Activated naive CD8-positive, alpha-beta T cell treated with anti-CD3 and anti-CD28 coated beads, Interleukin-2, amount 50 U/mL, for 24 hours (primary cell): ENCODE measurements at places on chromosomes 11 and 22.
A peak's percentile ranks its signal among the peaks of the same experiment; 100 is the strongest.

GRCh38 chr11:46367244-46367915 is 14.1 kb upstream of the MDK start:
- DNase-seq: peak; percentile 87

DNA sequence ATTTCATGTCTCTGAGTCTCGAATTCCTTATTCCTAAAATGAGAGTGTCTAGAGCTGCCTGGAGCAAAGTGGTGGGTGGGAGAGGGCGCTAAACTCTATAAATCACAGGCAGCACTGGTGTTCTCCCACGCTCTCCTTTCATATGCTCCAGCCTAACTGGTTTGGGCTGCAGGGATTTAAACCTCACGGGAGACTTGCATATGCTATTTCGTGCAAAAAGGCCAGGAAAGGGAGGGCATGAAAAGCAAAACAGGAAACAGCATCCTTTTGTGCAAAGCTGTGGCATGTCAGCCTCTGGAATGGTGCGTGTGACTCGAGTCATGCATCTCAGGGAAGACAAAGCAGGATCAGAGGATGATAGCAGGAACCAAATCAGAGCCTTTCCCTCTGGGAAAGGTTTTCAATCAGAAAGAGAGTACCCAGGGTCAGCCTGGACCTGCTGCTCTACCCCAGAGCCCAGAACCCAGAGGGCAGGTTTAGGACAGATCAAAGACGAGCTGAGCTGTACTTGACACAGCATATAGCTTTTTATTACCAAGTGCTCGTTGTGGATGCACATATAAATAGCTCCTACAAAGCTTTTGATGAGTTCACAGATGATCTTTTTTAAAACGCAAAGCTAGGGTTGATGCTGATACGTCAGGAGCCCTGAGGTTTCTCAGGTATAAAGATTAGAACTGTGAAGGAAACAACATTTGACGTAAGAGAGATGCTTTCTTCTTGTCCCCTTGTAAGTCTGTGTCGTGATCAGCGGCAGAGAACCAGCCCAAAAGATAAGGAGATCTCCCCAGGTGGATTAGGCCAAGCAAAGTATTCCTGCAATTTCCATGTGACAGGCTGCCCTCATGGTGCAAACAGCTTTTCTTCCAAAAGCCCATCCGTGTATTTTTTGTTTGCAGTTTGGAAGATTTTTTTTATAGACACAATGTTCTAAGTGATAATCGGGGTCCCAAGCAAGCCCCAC is 46.2 kb upstream of the YWHAH start:
- no peak for DNase-seq

GRCh38 chr22:30809086-30809485 is 114.4 kb downstream of the OSBP2 start:
- DNase-seq: no peak

GRCh38 chr11:16860617-16861016 is 122.2 kb downstream of the C11orf58 start:
- no peak for DNase-seq

DNA sequence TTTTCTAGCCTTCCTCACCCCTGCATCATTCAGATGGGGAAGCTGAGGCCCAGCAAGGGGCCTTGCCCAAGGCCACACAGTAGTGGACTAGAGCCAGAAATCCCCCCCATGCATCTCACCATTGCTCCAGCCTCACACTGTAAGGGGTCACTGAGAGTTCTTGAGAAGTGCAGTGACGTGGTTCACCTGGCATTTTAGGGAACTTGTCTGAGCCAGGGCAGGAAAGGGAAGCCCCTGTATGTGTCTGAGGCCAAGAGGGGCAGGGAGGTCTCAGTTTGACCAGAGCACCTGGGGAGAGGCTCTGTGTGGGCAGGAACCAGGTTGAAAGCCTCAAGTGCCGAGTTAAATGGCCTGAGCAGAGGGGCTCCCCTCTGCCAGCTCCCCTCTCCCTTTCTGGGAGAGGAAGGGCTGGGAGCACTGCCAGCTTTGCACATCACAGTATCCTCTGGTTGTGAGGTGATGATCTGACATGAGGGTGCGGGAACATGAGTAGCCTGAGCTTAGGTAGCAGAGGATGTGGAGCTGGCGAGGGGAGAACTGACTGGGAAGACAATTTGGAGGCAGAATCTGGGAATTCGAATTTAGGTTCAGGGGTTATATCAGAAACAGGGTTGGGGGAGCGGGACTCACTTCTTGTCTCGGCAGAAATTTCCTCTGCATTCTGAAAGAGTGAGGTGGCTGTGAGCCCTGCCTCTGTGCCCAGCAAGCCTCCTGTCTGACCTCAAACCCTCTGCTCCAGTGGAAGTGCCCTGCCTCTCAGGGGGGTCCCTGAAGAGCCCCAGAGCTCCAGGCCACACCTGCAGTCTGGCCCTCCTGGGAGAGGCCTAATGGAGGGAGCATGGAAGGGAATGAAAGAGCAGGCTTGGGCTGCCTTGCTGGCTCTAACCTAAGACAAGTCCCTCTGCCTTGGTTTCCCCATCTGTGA is 14.6 kb downstream of the ARHGEF17 start:
- no peak for DNase-seq

GRCh38 chr22:39238966-39239505 is 5.7 kb downstream of the PDGFB start:
- no peak for DNase-seq

DNA sequence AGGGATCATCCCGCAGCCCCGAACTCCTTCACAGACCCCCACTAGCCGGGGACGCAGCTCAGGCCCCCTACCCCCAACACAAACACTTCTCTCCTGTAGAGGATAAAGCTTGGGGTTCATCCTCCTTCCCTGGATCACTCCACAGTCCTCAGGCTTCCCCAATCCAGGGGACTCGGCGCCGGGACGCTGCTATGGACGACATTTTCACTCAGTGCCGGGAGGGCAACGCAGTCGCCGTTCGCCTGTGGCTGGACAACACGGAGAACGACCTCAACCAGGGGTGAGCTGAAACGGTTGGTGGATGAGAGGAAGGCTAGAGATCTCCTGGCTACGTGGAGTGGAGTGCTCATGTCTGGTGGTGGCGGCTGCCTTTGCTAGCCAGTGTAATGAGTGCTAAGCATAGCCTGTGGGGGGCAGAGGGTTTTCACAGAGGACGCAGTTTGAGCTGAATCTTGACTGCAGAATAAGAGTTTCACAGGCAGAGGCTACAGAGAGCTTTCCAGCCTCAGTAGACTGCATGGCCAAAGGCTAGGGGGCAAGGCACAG is 580 bp downstream of the ILK start:
- peak; percentile 52 for DNase-seq

DNA sequence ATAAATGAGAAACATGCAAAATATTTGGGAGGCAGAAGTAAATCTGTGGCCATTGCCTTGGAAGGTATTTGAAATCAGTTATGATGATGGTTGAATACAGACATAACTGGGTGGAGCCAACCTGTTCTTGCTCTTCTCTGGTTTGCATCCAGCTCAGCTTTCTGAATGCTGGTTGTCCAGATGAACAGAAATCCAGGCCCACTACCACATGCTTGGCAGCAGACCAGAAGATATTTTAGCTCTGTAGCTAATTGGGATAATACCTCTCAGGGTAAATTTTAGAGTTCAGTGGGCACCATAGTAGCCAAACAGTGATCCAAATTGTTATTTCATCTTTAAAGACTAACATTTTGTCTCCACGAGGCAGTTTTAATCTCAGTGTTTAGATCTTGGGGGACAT is 308.3 kb downstream of the RAB38 start:
- DNase-seq: no peak

DNA sequence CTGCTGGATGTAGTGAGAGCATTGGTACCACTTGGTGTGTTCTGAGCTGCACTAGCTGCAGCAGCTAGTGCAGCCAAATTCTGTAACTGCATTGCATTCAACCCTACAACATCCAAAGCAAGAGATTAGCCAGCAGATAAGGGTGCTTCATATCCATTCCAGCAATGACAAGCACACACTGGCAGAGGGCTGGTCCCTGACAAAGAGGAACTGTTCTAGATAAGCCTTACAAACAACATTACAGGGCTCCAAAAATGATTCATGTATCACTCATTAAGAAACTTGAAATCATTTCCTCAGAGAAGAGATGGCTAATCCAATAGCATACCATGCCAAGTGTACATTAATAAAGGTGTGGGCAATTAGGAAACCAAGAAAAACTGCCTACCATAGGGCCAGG is 28.4 kb upstream of the RAPSN start:
- no peak for DNase-seq

GRCh38 chr11:105790840-105791239 is 181.0 kb downstream of the GRIA4 start:
- DNase-seq: no peak

- DNase-seq: no peak
These were observed 91.2 kb downstream of the RPS6KA4 start for GRCh38 chr11:64450168-64450560.

- DNase-seq: no peak
These were observed 401.1 kb downstream of the NTM start for GRCh38 chr11:131771471-131771870.

- no peak for DNase-seq
These were observed 427.9 kb downstream of the JRKL start for GRCh38 chr11:96817482-96818399.

DNA sequence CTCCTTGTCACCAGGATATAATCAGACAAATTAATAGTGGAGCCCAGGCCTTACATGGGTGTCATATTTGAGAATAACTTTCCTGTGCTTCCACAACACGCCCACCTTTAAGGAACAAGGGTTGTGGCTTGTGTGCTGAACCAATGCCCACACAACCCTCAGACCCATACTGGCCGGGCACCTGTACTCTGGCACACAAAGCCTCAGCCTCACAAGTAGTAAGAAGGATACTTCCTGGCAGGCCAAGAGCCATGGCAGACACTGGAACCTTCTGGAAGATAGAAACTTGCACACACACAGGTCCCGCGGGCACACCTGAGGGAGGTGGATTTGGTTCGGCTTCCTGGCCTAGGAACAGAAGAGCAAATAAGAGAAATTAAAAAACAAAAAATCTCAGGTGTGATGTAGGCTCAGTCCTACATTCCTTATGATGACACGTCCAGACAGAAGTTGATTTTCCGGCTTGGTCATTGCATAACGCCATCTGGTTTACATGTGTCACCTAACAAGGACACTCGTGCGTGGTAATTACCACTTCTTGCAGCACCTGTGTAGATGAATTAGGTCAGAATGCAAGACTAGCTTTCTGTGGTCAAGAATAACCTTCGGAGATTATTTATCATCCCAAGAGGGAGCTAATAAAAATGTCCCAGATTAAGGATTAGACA is 5.8 kb upstream of the BRD1 start:
- no peak for DNase-seq

GRCh38 chr22:29842740-29843139 is 4.7 kb upstream of the ASCC2 start:
- DNase-seq: no peak

DNA sequence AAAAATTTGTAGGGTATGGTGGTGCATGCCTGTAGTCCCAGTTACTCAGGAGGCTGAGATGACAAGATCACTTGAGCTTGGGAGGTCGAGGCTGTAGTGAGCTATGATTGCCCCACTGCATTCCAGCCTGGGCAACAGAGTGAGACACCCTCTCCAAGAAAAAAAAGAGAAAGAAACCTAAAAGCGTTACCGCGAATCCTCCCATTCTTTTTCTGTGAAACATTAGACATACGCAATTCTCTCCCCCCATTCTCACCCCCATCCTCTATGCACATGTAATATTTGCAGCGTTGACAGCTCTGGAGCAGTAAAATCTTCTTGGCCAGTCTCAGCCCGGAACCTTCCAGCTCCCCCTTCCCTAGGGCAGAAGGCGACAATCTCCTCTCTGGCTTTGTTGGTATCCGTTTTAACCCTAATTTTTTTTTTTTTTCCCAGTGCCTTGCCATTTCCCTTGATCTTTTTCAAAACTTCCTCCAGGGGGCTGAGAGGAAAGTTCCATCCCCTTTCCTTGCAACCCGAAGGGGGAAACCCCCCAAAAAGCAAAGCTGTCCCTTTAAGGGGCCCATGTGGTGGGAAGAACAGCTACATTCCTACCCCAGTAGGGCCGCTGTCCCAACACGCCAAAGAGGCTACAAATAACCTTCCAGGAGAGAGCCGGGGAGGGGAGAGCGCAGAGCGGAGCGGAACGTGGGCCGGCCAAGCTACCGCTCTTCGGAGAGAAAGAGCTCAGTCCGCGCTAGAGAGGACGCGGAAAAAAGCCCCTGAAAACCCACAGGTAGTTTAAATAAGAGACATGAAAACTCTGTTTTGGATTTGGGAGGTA is 1.9 kb downstream of the LRP4 start:
- DNase-seq: peak; percentile 25

- no peak for DNase-seq
These were observed 27.4 kb downstream of the IGLL5 start for GRCh38 chr22:22914726-22915669.

DNA sequence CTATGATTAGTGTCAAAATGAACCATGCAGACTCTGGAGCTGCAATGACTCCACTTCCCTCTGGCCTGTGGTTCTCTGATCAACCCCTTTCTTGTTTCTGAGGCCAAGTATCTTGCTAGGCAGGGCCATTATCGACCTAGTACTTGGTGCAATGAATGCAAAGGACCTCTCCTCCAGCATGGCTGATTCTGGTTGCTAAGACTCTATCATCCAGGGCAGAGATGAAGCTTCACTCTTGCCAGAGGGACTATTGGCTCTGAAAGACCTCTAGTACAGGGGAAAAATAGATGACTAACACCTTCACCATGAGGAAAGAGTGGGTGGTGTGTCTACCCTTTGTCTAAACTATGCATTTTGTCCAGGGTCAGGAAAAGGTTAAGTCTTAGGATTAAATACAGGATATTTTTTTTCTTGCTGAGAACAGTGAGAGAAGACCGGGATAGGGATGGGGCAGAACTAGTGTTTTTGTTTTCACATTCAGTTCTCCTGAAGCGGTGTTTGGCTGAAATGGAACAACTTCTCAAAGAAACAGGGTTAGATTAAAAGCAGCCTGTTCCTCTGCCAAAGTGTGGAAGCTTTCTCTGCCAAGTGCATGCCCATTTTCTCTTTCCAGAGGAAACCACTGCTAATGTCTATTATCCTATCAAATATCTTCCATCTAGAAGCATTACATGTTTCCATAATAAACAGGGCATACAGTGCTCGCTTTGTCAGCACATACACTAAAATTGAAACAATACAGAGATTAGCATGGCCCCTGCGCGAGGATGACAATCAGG is 5.0 kb upstream of the MTFP1 start:
- DNase-seq: no peak

- DNase-seq: no peak
These were observed 134.1 kb downstream of the BBOX1 start for GRCh38 chr11:27174672-27175210.

DNA sequence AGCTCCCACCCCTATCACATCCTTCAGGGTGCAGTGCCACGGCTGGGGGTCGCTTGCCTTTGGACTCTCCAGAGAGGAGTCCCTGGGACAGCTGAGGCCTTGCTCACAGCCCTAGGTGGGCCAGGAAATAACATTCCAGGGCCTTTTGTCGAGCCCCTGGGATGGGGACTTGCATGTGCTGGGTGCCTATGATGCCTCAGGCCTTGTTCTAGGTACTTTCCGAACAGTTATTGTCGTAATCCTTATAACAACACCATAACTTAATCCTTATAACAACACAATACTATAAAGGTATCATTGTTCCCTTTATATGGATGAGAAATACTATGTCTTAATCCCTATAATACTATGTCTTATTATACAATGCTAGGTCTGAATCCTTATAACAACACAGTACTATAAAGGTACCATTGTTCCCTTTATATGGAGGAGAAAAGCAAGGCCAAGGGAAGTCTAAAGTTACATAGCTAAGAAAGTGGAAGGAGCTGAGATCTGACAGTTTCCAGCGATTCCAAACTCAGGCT is 236.5 kb downstream of the ST3GAL4 start:
- no peak for DNase-seq

GRCh38 chr11:4491878-4492606 is 9.6 kb downstream of the OR52K1 start:
- DNase-seq: no peak

GRCh38 chr11:30481796-30482195 is 104.4 kb downstream of the MPPED2 start:
- DNase-seq: no peak
